ENCODE measurements at places on chromosomes 4 and X.

DNA sequence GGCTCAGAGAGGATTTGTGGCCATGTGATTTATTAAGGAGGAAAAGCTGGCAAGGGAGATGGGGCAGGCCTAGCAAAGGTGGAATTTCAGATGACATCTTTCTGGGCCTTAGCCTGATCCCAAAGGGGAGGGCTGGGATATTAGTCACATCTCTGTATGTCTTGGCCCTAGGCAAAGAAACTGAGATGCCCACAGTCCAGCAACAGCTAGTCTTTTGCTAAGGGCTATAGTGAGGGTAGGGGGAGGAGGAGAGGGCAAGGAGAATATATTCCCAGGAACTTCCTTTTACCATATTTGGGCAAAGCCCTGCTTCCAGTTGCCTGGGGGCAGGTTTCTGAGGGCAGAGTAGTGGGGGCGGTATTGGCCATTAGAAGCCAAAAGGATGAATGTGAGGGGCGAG lies 209.8 kb upstream of the NR3C2 start:
- no peak for DNase-seq

GRCh38 chr4:84482564-84483563 lies 16.2 kb downstream of the NKX6-1 start:
- DNase-seq: no peak

GRCh38 chr4:133802359-133803140 lies 399.0 kb downstream of the PABPC4L start:
- peak; percentile 55 for DNase-seq

GRCh38 chr4:8728536-8729407 lies 136.2 kb downstream of the CPZ start:
- DNase-seq: no peak

DNA sequence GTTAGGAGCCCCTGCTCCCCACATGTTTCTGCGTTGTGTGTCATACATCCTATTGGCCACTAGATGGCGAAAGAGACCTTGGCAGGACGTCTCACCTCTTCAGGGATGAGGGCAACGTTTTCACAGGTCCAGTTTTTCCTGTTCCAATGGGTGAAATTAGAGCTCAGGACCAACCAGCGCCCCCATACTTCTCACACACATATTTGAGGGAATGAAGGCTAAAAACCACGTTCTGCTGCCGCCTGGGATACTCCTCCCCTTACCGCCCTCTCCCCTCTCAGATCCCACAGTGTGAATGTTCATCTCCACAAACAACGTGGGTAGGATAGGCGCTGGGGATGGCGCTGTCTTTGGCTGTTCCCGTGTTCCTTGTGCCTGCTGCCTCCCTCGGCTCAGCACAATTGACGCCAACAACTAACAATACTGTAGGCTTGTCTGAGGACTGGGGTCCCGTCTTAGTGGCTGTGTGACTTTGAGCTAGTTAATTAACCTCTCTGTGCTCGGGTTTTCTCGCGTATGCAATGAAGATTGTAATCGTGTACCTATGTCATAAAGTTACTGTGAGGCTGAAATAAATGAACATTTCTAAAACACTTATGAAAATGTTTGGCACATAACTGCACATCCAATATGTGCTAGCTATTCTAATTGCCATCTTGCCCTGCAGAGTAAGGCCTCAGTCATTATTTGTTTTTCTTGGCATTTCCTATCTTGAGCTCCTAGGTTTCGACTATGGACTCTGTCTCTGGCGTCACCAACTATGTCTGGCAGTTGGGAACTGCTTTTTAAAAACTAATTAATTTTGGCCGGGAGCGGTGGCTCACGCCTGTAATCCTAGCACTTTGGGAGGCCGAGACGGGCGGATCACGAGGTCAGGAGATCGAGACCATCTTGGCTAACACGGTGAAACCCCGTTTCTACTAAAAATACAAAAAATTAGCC lies 181.3 kb upstream of the STK26 start:
- DNase-seq: peak; percentile 12

GRCh38 chrX:15221321-15221720 lies 48.6 kb downstream of the ASB9 start:
- no peak for DNase-seq

GRCh38 chrX:71667328-71668247 lies at the start of gene LOC101059915:
TSS of gene LOC101059915 (plus strand) at chrX:71667546.
- no peak for DNase-seq

DNA sequence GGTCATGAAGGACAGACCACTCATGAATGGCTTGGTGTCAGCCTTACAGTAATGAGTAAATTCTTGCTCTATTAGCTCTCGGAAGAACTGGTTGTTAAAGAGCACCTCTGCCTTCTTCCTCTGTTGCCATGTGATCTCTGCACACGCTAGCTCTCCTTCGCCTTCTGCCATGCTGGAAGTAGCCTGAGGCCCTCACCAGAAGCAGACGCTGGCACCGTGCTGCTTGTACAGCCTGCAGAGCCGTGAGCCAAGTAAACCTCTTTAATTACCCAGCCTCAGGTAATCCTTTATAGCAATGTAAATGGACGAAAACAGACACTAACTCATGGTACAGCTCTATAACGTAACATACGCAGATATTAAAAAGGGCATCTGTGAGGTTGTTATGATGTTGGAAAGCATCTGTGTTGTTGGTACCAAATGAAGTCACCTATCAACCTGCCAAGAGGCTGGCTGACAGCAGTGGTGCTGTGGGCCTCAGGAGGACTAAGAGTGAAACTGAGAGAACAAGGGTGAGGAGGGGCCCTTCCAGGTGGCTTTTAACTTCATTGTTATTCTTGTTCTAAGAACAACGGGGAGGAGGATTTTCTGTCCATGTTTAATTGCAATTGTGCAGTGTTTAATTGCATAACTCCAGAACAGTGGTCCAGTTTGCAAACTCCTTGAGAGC lies 69.2 kb downstream of the CRMP1 start:
- DNase-seq: no peak

- DNase-seq: peak; percentile 27
Observed at GRCh38 chr4:140851032-140851636, 94.9 kb upstream of the TBC1D9 start.

- no peak for DNase-seq
Observed at GRCh38 chrX:132958091-132958703, at the start of gene HS6ST2. TSS of gene HS6ST2 (minus strand) at chrX:132958629.

DNA sequence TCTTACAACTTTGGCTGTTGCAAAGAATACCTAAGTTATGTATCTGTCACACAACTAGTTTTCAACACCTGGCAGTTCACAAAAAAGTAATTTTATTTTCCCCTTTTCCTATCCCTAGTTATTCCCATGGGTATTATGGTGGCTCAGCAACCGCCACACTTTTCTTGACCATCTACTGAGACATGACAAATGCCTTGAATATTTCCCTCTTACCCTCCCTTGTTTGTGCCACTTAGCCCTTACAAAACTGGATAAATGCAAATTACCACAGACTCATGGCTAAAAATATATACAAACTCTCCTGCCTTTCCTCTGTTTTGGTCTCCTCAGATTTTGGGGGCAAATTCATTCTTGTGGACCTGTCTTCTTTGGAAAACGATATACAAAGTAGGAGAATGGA lies 72.1 kb downstream of the AMOT start:
- no peak for DNase-seq

GRCh38 chr4:38046727-38047489 lies 86.7 kb downstream of the PTTG2 start:
- DNase-seq: peak; percentile 14

GRCh38 chr4:12929784-12930183 lies 554.4 kb downstream of the RAB28 start:
- DNase-seq: no peak

GRCh38 chrX:19535476-19535875 lies 20.2 kb upstream of the MAP3K15 start:
- no peak for DNase-seq

DNA sequence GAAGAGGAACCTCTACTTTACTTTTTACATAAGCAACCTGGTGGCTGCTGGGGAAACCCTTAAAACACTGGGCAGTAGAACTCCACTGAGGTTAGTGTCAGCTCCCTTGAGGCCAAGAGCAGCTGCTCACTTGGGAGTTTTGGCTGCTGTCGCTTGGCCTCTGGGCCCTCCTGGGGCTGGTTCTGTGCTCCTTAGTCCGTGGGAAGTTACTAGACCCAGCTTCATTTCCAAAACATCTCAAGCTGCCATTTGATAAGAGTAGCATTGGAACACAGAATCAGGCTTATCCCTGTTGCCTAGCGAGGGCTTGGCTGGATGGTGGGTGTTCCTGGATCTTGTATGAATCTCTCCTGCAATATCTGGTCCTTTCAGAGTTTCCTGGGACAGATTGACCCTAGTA lies 26.1 kb downstream of the RNF4 start:
- no peak for DNase-seq

DNA sequence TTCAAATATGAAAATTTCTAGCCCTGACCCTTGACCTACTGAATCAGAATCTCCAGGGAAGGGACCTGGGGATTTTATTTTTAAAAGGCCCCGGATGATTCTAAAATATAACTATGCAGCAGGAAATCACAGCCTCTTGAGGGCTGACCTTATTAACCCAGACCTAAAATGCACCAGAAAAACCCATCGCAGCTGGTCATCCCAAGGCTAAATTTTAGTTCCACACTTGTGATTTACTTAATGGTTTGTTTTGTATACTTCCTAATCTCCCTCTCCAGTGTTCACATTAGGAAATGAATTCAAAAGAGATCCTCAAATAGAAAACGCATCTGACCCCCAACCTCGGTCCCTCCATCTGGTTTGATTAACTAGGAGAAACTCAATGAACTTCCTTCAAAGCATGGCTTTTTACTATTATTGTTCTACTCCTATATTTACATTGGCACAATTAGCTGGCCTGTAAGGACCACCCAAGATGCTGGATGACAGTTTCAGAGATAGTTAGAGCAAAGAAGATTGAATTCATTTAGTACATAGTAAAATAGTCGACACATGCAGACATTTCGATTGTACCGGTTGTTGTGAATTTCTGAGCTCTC lies 147.8 kb upstream of the MED14 start:
- no peak for DNase-seq

GRCh38 chrX:27706526-27706925 lies 101.3 kb upstream of the MAGEB10 start:
- DNase-seq: no peak

- DNase-seq: no peak
Observed at GRCh38 chrX:14496674-14497073, 32.7 kb upstream of the GLRA2 start.

DNA sequence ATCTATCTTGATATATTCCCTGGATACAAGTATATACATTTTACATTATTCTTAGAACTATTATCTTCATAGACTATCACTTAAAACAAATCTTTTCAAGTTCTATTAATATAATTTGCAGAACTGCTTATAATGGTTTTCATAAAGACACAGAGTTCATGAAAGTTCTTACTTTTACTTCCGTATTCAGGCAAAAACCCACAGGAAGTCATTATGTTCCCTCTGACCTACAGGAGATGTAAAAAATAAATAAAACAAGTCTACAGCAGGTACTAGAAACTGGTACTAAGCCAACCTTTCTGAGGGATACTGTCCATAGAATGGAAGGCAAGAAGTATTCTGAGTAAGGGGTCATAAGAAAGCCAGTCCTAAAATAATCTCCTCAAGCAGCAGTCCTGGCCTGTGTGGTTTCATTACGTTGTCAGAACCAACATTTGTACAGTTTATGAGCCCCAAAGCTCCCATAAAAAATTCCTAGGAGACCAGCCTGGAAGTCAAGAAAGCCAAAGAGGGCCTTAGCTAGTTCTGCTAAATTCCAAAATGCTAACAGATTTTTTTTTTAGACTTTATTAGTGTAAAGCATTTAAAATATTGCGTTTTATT lies 68.6 kb downstream of the CAMK2D start:
- DNase-seq: no peak

DNA sequence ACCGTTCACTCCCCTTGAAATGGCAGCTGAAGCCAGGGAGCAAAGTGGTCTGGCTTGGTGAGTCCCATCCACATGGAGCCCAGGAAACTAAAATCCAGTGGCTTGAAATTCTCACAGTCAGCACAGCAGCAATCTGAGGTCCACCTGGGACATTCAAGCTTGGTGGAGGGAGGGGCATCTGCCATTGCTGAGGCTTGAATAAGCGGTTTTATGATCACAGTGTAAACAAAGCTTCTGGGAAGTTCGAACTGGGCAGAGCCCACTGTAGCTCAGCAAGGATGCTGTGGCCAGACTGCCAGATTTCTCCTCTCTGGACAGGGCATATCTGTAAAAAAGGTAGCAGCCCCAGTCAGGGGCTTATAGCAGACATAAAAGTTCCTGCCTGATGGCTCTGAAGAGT lies 15.5 kb upstream of the FAAH2 start:
- no peak for DNase-seq

DNA sequence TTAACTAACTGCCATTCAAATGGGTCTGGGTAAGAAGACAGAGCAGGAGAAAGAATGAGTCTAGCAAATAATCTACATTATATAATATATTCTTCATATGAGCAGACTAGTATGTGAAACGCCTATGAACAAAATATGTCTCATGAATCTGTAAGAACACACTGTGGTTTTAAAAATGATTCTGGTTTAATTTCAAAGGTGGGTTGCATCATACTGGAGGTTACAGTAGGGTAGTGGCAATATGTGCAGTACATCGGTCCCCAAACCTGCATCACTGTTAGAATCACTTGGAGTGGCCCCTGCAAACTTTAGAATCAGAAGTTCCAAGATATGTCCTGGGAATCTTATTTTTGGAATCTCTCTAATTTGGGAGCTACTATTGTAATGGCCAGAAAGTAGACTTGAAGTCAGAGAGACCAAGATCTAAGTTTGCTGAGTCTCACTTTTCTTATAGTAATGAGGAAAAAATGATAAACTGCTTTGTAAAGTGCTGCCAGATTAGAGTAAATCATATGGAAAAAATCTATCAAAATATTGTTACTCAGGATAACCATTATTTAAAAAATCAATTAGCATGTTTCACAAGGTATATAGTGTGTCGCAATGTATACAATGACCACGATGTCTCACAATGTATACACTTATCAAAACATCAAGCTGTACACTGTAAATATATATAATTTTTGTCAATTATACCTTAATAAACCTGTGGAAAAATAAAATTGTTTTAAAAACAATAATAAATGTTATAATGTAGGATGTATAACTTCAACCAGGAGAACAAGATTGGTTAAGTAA lies 37.9 kb upstream of the ARSJ start:
- DNase-seq: no peak

DNA sequence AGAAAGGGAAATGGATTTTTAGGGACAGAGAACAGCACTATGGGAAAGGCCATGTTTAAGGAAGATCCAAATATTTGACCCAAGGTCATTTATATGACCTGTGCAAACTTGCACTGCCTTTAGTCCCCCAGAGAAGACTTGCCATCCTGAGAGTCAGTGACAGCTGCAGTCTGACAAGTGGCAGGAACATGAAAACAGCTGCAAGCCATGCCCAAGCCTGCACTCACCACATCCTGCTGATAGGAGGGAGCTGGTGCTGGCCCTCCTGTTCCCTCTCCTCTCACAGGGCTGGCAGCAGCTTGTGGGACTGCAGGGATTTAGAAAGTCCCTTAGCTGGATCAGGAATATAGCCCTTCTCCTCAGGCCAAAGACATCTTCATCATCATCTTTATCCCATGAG lies 187.7 kb downstream of the RAP1GDS1 start:
- DNase-seq: no peak

DNA sequence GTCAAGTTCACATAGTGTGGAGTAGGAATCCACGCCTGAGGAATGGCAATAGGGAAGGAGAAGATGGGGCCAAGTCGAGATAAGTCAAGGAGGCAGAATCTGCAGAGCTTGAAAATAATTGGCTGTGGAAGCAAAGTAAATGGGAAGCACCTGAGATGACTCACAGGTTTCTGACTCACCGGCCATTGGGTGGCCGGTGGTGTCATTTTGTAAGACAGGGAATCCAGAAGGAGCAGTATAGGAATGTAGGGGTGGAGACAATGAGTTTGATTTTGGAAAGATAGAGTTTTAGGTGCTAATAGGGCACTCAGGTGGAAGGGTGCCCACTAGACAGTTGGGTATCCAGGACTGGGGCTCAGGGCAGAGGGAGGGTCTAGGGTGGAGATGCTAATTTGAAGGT lies 201.0 kb upstream of the MAMLD1 start:
- DNase-seq: no peak
